M059J (cell line): ENCODE measurements at places on chromosomes 1 and 21. TPM values are rescaled to one million over a fixed set of nuclear protein-coding genes. Genes with fewer than 3 reads are reported as not detected.

Gene CD244
- total RNA-seq = not detected in 2 replicates

Gene PARK7
- total RNA-seq = 231 and 297 TPM in 2 replicates

Gene HSF2BP
- total RNA-seq = 2.0 and 4.7 TPM in 2 replicates

Gene CD1B
- total RNA-seq = not detected in 2 replicates

Gene RHOC
- total RNA-seq = 497 and 506 TPM in 2 replicates

Gene LAMTOR5
- total RNA-seq = 96.8 and 157 TPM in 2 replicates

Gene MCOLN2
- 7.7 and 9.6 TPM in 2 replicates for total RNA-seq

Gene AJAP1
- not detected in 2 replicates for total RNA-seq

Gene NPHS2
- total RNA-seq = not detected in 2 replicates

Gene PLA2G4A
- total RNA-seq = 5.6 and 10.2 TPM in 2 replicates

Gene EFNA3
- 0.59 and 2.9 TPM in 2 replicates for total RNA-seq

DNA sequence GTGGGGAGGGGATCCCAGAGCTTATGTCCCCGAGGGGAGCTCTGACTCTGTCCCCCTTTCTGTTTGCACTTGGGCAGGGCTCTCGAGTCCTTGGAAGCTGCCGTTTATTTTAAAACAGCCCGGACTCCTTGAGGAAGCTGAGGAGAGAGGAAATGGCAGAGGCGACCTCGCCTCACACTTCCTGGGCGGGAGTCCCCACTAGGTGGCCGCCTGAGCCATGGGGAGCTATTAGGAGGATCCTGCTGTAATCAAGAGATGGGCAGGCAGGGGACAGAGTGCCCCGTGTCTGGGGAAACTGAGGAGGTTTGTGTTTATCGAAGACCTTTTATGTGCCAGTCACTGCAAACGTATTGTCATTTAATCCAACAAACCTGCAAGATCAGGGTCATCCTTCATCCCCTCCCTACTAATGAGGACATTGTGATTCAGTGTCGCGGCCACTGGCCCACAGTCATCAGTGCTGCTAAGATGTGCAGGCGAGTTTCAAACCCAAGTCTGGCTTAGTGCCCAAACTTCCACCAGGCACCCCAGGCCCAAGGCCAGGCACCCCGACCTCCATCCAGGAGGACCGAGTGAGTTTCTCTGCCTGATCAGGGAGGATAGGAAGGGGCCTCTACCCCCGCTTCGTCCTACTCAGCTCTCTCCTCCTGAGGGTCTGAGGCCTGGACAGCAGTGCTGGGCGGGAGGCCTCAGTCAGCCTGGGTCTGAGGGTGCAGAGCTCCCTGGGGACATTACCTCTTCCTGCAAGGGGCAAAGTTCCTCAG, 316.9 kb upstream of the VAMP3 start:
- DNase-seq = peak; percentile 39

DNA sequence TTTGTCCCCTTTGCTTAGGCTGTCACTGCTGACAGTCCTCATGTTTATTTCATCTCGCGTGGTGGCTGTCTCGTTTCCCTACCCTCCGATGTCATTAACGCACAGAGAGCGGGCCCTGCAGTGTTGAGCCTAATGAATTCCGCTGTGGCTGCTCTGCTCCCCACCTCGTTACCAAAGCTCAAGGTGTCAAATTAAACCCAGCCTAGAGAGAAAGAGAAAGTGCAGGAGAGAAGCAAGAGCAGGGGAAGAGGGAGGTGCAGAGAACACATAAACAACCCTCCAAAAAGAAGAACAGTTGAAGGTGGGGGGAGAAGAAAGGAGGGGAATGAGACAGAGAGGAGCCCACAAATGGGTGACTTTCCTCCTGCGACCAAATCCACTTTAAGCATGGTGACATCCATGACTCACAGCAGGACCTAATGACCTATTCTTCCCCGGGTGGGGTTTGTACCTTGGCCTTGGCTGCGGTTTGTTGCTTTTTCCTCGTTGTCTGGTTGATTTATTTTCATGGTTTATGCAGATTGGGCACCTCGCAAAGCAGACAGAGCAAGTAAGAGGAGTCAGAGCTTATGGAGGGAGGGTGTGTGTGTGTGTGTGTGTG, 92.5 kb downstream of the PBX1 start:
- DNase-seq = peak; percentile 96

GRCh38 chr1:205285381-205286101, 36.0 kb downstream of the NUAK2 start:
- peak; percentile 81 for DNase-seq

- DNase-seq = peak; percentile 29
Measured at GRCh38 chr1:156468693-156469345, 31.8 kb downstream of the MEF2D start.

DNA sequence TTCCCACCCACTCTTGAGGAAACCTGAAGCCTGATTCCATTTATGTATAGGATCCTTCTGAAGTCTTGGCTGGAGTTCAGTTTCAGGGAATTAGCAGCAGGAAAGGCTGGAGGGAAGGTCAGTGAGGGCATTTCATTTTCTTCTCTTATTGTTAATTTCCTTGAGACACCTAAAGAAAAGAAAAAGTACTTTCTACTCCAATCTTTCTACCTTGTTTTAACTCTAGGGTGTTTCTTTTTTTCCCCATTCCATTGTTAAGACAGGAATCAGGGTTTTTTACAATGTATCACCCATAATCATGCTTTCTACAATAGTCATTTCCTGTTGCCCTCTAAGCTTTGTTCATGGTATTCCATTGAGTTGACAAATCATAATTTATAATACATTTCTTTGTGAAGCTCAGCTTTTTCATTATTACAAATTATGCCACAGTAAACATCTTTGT, 27.4 kb downstream of the SNRPE start:
- DNase-seq = peak; percentile 82

DNA sequence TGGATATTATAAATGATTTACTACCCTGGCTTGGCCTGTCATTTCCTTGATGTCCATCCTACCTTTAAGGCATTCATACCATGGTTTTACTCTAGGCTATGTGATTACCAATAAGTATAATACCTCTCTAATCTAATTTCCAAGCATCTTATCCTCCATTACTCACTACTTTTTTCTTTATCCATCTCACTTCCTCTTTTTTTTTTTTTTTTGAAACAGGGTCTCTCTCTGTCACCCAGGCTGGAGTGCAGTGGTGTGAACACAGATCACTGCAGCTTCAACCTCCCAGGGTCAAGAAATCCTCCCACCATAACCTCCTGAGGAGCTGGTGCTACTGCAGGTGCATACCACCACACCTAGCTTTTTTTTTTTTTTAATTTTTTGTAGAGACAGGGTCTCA, 39.9 kb downstream of the INKA2 start:
- no peak for DNase-seq

DNA sequence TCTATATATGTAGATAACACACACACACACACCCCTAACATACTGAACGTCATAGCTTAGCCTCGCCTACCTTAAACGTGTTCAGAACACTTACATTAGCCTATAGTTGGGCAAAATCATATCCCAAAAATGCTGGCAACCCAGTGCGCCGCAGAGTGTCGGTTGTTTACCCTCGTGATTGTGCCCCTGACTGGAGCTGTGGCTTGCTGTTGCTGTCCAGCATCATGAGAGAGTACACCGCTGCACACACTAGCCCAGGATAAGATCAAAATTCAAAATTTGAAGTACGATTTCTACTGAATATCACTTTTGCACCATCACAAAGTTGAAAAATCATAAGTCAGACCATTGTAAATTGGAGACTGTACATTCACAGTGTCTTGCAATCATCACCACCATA, 73.1 kb upstream of the COG2 start:
- no peak for DNase-seq

DNA sequence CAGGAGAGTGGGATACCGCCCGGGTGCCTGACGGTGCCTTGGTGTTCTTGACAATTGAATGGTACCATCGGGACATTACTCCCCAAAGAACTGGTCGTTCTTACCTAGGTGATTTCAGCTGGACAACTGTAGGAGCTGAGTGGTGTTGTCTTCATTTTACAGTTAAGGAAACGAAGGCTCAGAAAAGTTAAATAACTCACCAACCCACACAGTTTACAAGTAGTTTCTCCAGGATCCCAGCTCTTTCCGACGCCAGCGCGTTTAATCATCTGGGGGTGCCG, 1.6 kb downstream of the PIK3CD start:
- DNase-seq = no peak

- DNase-seq = no peak
Measured at GRCh38 chr1:32900956-32901822, at the start of gene TMEM54. TSS of gene TMEM54 (minus strand) at chr1:32901389. CDS start at chr1:32901238, 151 bp downstream.

- peak; percentile 93 for DNase-seq
Measured at GRCh38 chr1:230113593-230114236, 46.7 kb downstream of the GALNT2 start.

- DNase-seq = peak; percentile 69
Measured at GRCh38 chr1:179369751-179370341, 4.1 kb downstream of the AXDND1 start.

DNA sequence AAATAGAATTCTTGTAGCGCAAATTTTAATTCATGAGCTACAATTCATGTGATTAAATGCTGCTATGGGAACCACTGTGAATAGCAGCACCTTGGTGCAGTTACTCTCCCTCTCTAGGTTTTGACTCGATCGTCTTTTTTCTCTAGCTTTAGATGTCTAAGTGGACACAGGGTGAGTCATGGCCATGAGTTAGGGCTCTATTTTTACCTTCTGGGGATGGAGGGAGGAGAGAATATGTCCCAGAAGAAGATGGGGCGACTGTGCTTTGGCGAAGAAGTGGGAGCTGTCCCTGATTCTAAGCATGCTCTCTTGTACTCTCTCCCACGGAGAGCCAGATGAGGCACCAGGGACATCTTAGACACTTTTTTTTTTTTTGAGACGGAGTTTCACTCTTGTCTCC, 1.6 kb upstream of the OR2B11 start:
- DNase-seq = peak; percentile 44

GRCh38 chr1:234956821-234957329, 171.8 kb downstream of the TOMM20 start:
- peak; percentile 21 for DNase-seq

- peak; percentile 36 for DNase-seq
Measured at GRCh38 chr1:110150330-110151174, at the start of gene SLC6A17. TSS of gene SLC6A17 (plus strand) at chr1:110150494. CDS start at chr1:110166930, 16,436 bp downstream.

DNA sequence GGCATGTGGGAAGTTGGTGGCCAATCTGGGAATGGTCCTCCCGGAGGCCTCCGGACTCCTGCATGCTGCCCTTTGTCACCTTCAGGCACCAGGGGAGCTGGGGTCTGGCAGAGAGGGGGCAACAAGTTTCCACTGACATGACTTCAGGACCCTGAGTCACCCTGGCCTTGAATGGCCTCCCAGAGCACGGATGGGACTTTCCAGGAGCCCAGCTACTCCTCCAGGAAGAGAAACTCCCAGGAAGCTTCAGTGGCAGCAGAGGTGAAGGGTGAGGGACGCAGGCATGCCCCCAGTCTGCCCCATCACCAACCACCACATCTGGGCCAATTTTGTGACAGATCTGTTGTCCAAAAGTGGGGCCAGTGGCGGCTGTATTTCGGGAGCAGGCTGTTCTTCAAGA, 55.9 kb upstream of the WASF2 start:
- DNase-seq = peak; percentile 63

- peak; percentile 32 for DNase-seq
Measured at GRCh38 chr1:186244825-186245224, 130.2 kb downstream of the TPR start.

DNA sequence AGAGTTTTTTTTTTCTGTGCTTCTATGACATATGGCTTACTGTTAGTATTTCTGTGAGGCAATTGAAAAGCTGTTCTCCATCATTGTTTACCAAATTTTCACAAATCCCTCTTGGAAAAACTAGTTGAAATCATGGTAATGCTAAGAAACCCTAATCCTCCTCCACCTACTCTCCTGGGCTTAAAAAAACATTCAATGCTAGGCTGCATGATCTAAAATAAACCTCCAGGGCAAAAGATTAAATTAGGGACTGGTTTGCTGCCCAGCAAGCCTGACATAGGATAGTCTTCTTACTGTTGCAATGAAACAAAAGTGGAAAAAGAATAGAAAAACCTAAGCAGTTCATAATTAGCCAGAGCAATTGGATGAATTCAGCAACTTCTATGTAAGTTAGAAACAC, 16.1 kb downstream of the C1orf52 start:
- DNase-seq = no peak

DNA sequence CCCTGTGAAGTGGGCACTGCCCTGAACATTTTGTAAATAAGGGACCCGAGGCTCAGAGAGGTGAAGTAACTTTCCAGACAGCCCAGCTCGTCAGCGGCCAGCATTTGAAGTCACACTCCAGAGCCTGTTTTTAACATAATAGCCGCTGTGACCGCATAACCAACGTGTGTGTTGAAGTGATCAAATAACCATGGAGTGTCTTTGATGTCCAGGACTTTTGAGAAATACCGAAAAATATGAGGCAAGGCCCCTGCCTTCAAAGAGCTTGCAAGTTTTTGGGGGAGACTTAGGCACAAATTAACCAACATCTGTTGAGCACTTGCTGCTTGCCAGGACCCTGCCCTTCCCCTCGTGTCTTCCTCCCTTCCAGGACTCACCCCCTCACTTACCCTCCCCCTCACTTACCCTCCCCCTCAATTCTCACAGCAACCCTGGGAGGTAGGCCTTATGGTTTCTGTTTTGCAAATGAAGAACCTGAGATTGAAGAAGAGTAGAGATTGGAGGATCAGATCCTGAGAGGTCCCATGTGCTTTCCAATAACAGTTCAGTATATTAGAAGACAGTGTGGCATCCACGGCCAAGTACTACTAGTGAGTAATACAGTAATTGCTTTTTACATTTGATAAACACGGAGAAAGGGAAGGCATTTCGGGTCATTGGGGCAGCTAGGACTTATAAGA, 1.3 kb upstream of the SLC16A1 start:
- peak; percentile 95 for DNase-seq

- DNase-seq = no peak
Measured at GRCh38 chr1:1086911-1087341, 12.8 kb upstream of the RNF223 start.

- DNase-seq = peak; percentile 68
Measured at GRCh38 chr1:175169286-175170018, 23.1 kb downstream of the KIAA0040 start.

GRCh38 chr1:184947497-184948256, 26.6 kb downstream of the NIBAN1 start:
- DNase-seq = no peak

DNA sequence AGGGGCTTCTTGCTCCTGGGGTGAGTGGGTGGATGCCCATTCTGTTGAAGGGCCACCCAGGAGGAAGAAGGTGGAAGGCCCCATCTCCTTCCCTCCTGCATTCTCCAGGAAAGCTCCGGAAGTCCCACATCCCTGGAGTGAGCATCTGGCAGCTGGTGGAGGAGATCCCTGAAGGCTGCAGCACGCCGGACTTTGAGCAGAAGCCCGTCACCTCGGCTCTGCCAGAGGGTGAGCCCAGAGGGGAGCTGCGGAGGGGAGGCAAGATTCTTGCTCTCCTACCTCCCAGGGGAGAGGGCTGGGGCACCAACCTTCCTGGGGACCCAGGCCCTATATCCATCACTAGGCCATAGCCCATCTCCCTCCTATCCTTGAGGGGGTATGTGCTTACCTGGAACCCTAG, 3.4 kb downstream of the IGFN1 start:
- DNase-seq = no peak

- DNase-seq = no peak
Measured at GRCh38 chr21:45164838-45165237, 90.5 kb downstream of the ADARB1 start.

GRCh38 chr1:155650231-155650757, 38.3 kb downstream of the YY1AP1 start:
- no peak for DNase-seq
